Left kidney (tissue), 8 donors: ENCODE measurements at places on chromosomes 16 and 17. TPM values are rescaled to one million over a fixed set of nuclear protein-coding genes. Genes with fewer than 3 reads are reported as not detected.

Gene ALOX12
- 2.4 TPM for polyA plus RNA-seq

Gene TMEM114
- not detected for polyA plus RNA-seq

Gene ABCC12
- 0.13 TPM for polyA plus RNA-seq

DNA sequence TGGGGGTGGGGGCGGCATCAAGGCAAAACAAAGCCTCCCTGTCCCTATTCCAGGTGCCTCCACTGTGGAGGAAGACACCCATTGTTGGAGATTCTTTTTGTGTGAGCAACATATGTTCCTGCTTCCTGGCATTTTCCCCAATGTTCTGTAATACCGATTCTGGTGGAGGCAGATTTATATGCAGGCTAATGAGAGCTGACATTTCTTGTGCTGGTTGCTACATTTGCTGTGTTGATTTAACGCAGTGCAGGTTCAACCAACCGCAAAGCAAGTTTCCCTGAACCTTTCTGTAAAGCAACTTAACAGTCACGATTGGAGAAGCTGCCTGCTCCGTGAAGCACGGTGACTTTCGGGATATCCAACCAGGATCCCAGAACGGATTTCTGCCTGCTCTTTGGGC is 260.5 kb downstream of the CBLN1 start:
- no peak for DNase-seq

DNA sequence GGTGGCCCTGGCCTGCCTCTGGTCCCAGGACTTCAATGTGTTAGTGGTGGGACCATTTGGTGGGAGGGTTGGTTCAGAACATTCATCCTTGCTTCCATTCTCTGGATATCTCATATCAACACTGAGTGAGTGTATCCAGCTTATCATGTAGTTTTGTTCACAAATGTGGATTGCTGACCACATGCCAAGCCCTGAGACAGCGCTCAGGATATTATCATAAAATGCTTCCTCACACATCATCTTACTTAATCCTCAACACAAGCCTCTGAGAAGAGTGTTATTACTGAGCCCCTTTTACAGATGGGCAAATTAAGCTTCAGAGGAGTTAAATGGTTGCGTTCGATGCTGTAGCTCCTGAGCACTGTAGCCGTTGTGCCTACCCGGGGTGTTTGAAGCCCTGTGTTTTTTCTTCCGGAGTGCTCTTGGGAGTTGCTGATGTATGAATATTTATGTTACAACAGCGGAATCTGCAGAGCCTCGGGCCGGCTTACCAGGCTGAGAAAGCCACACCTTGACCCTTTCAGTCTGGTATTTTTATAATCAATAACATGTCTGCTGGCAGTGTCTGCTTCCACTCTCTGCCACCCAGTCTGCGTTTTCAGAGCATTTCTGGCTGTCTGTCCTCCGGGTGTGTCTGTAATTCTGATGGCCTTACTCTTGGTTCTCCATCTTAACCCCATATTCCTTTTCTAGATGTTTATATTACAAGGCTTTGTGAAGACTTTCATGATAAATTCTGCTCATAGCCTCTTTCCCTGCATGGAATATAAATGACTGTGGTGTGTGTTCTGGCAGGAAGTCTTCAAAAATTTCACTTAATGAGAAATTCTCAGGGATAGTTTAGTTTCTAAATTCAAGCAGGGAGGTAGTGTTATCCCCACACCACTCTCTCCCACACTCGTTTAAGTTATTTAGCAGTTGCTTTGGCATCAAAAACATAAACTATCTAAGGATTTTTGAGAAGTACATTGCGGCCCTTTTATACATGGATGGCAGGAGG is 2.9 kb downstream of the GLP2R start:
- DNase-seq = no peak

GRCh38 chr16:28951410-28951943 is 740 bp downstream of the NFATC2IP start:
- no peak for DNase-seq

DNA sequence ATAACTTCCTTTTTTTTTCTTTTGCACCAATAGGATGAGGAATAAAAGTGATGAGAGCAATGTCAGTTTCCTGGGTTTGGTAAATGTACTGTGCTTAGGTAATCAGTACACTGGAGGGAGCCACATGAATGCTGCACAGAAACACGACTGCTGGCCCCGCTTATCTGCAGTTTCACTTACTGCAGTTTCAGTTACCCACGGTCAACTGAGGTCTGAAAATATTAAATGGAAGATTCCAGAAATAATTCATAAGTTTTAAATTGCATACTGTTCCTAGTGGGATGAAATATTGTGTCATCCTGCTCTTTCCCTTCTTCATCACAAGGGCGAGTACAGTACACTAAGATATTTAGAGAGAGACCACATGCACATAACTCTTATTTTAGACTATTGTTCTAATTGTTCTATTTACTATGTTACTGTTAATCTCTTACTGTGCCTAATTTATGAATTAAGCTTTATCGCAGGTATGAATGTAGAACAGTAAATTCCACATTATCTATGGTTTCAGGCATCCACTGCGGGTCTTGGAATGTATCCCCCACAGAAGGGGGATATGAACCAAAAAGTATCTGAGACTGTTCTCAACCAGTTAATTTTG is 6.4 kb upstream of the LGALS3BP start:
- no peak for DNase-seq

GRCh38 chr16:78619811-78620210 is 520.4 kb downstream of the WWOX start:
- no peak for DNase-seq
